Activated CD8-positive, alpha-beta memory T cell treated with anti-CD3 and anti-CD28 coated beads, Interleukin-2, amount 50 U/mL, for 4 hours (primary cell): ENCODE measurements at places on chromosomes 2 and 18.

DNA sequence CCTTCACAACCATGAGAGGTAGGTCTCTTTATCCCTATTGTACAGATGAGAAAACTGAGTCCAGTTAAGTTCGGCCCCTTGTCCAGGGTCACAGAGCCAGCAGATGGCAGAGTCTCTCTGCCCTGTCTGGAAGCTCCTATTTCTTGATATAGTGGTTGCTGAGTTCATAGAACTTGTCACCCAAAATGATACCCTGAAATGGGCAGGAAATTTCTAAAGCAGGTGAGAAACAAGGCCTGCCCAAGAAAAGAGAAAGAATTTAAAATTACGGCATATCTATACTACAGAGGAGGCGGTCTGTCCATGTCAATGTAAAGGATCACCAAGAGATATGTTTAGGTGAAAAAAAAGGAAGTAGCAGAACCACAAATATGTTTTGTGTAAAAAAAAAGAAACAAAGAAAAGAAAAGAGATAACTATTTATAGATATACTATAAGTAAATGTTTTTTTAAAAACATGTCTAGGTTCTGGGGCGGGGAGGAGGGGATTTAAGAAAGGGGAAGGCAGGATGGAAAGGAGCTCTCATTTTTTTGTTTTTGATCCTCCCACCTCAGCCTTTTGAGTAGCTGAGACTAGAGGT, 39.8 kb downstream of the MYO7B start:
- DNase-seq, result no peak

GRCh38 chr18:79863161-79864005, 65.6 kb downstream of the KCNG2 start:
- no peak for DNase-seq

DNA sequence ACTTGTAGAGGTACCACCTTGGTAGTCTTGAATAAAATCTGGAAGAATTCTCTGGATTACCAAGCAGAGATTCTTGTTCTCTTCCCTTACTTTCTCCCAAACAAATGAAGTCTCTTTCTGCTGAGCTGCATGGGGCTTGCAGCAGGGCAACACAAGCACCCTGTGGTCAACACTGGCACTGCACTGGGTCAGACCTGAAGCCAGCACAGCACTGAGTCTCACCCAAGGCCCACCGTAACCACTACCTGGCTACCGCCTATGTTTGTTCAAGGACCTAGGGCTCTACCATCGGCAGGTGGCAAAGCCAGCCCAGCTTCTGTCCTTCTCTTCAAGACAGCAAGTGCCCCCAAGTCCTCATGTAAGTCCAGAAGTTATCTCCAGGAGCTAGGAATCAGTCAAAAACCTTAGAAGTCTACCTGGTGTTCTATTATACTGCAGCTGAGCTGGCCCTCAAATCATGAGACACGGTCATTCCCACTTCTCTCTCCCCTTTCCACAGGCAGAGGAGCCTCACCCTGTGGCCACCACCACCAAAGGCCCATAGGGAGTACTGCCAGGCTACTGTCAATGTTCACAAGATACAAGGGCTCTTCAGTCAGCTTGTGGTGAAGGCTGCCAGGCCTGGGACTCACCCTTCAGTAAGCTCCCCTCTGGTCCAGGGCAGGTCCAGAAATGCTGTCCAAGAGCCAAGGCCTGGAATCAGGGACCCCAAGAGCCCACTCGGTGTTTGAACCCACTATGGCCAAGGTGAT, 18.4 kb downstream of the VPS54 start:
- no peak for DNase-seq

DNA sequence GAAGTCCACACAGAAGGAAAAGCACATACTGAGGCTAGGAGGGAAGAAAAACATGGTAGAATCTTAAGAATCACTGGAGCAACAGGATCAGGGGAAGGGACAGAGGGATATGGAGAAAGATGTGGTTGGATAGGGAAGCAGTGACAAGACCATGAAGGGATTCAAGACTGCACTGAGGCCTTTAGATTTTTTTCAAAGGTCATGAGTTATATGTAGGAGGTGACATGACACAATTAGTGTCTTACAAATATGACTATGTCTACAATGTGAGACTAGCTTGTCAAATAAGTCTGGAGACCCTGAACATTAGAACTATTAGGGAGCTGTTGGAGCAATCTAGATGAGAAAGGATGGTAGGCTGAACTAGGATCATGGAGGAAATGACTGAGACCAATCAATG, 1130.3 kb upstream of the ZEB2 start:
- no peak for DNase-seq

GRCh38 chr18:70688286-70688685, 399.4 kb downstream of the SOCS6 start:
- DNase-seq, result no peak

DNA sequence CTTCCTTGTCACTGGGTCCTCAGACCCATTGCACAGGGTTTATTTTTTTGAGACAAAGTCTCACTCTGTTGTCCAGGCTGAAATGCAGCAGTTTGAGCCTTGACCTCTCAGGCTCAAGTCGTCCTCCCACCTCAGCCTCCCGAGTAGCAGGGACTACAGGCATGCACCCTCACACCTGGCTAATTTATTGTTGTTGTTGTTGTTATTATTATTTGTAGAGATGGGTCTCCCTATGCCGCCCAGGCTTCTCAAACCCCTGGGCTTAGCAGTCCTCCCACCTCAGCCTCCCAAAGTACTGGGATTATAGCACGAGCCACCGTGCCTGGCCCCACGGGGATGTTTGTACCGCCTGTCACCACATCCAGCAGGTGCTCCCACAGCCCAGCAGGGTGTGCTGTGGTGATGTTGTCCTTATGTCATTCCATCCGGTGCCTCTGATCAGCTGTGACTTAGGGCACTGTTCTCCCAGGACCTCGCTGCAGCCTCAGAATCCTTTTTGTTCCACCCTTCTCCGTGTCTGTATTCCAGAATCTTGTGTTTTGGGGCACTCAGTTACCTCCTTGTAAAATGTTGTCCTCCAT, 182.3 kb downstream of the INO80D start:
- no peak for DNase-seq
